ENCODE measurements at places on chromosomes 7 and 10.

- DNase-seq: no peak
Observed at GRCh38 chr7:92061154-92061553, 73.1 kb downstream of the CYP51A1 start.

GRCh38 chr10:80599424-80599847 is 61.7 kb downstream of the SH2D4B start:
- peak; percentile 51 for DNase-seq

- peak; percentile 57 for DNase-seq
Observed at GRCh38 chr7:50792342-50793119, 9.8 kb upstream of the GRB10 start.

DNA sequence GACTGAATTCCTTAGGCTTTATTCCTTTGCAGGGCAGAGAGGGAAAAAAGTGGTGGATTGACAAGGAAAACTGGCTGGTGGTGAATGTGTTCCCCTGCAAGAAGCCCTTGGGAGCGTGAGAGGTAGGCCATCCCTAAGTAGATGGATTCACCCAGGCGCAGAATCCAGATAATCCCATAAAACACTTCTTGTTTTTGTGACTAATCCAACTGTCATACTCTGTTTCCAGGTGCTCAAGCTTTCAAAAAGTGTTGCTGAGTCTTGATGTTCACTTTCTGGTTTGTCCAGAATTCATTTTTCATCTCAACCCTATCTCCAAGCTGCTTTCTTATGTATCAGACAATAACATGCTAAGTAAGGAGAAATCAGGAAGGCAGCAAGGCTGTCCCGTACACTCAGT is 250.8 kb upstream of the HABP2 start:
- no peak for DNase-seq

DNA sequence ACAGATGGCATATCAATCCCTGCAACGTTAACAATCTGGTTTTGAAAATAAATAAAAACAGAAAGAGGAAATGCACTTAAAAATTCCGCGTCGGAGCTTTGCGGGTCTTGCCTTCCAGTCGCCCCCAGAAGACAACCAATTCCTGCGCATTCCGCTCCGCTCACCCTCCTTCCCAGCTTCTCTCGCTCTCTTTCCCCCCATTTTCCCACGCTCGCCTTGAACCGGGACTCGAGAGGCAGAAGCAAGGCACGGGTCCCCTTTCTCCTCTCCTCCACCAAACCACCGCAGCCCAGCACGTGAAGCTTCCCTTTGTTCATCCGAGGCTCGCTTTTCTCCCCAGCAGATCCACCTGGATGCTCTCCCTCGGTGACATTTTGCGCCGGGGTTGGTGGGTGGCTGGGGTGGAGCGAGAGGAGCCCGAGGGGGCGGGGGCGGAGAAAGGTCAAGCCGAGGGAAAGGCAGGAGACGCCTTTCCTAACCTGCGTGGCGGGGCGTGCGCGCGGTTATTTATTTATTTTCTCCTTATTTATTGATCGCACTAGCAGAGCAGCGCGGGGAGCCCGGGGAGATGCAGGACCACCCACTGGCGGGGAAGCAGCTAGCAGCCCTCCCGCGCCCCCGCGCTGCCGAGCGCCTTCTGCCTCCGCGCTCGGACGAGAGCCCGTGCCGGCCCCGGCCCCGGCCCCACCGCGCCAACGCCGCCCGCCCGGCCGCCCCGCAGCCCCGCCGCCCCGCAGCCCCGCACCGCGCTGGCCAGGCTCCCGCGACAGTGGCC is at the start of gene KCND2:
Gene KCND2, plus strand, starts transcription at position 475 of the 775 bp plus-strand sequence.
- peak; percentile 58 for DNase-seq

DNA sequence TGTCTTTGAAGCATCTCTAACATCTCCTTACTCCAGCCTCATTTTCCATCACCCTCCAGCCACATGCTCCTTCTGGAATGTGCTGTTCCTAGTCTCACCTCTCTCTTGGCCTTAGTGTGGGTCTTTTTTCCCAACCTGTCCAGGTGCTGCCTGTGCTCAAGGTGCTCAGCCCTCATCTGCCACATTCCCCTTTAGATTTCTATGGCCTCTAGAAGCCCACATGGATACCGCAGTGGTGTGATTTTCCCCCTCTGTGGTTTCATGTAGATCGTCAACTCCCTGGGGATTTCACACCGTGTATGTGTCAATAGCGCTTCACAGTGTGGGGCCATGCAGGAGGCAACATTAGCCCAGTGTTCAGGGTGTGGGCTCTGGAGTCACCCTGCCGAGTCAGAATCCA is 32.5 kb downstream of the BMPER start:
- no peak for DNase-seq

- no peak for DNase-seq
Observed at GRCh38 chr10:34049469-34049868, 715.0 kb upstream of the NRP1 start.

DNA sequence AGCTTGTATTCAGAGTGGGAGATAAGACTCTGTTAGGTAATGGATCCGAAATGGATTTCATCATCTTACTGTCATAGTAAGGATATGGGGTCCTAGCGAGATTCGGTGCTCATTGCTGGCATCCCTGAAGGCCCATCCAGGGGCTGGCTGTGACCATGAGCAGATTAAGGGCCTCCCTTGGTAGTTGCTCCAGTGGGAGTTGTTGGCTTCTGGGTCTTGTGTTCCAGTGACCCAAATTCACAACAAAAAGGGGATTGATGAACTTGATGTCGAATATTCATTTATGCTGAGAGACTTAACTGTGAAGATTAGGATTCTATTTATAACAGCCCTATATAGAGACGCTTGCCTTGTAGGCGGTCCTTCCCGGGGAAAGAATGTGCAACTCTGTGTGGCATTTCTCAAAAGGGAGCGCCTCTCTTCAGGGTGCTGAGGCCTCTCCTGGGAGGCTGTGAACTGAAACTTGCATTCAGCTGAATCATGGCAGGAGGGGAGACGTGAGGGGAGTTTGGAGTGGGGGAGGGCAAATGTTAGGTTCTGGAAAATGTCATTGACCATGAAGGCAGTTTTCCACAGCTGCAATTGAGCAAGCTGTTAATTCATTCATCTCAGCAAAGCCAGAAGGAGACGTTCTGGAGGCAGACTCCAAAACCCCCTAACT is 233.1 kb upstream of the FZD8 start:
- DNase-seq: no peak

GRCh38 chr10:23293145-23293724 is 51.4 kb downstream of the C10orf67 start:
- DNase-seq: peak; percentile 74

- DNase-seq: no peak
Observed at GRCh38 chr10:79129361-79129997, 60.7 kb downstream of the ZMIZ1 start.

All from HAP-1 (cell line).